ENCODE measurements at places on chromosomes 16 and 17.

DNA sequence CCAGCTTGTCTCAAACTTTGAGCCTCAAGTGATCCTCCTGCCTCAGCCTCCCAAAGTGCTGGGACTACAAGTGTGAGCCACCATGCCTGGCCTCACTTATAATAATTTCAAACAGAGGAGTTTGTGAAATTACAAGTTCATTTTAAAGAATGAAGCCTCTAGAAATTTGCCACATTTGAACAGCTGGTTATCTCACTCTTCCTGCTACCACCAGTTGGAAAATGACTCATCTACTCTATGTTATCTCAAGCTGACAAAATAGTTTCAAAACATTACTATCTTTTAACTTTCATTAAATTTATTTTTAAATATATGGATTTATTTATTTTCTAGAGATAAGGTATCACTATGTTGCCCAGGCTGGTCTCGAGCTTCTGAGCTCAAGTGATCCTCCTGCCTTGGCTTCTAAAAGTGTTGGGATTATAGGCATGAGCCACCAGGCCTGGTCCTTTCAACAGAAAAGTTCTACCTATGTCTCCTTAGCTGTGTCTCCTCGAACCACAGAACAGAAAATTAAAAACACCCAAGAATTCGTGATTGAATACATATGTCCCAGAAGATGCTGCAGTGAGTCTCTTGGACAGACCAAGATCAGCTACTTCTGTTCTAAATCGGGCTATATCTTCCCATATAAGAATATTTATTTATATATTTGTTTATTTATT lies 47.6 kb downstream of the MYH13 start:
- no peak for DNase-seq
- no peaks in the 10 kb centered on the region for H3K4me1 ChIP-seq
- H3K36me3 ChIP-seq = no peaks in the 10 kb centered on the region
- H3K4me3 ChIP-seq = no peak overlapping the region
- peaks cover 7% of the 10 kb centered on the region for H3K27me3 ChIP-seq

DNA sequence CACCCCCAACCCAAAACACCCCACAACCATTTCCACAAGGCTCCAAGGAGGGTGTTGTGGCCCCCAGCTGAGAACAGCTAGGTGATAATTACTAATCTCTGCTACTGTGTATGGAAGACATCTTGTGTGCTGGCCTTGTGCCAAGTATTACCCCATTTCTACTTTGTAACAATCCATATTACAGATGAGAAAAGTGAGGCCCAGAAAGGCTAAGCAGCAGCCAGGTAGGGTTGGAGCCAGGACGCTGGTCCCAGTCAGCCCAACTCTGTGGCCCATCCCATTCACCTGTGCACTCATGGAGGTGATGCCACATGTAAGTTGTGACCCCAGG lies 12.4 kb upstream of the PEMT start:
- DNase-seq = no peak
- no peaks in the 10 kb centered on the region for H3K36me3 ChIP-seq
- no peaks in the 10 kb centered on the region for H3K27me3 ChIP-seq
- no peaks in the 10 kb centered on the region for H3K4me1 ChIP-seq

DNA sequence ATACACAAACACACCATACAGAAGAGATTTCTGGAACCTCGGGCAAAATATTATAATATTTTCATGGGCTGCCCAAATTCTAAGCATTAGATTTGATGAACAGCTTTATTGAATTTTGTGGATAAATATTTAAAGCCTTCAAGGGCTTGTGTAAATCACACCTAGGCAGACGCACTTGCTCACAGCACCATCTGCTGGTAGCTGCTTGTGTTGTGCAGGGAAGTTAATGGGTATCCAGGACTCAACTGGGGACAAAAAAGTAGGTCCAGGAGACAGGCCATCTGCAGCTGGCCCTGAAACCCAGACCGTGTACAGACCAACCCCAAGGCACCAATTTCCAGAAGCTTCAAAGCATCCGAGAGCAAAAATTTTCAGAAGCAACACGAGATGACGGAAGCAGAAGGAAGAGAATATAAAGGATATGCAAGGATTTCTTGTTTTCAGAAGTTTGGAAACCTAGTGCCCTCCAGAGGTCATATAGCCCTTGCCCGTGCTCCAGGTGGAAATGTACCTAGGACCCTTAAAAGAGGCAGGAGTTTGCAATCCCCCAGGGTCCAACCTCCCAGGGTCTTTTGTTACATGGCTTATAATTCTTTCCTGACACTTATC lies 140.0 kb downstream of the CHD9NB start:
- no peaks in the 10 kb centered on the region for H3K4me1 ChIP-seq
- no peaks in the 10 kb centered on the region for H3K27me3 ChIP-seq
- no peak overlapping the region for H3K4me3 ChIP-seq
- DNase-seq = peak; percentile 6
- H3K27ac ChIP-seq = no peak overlapping the region
- no peaks in the 10 kb centered on the region for H3K36me3 ChIP-seq

GRCh38 chr16:5932906-5933305 lies 835.3 kb upstream of the EEF2KMT start:
- H3K27me3 ChIP-seq = no peaks in the 10 kb centered on the region
- H3K4me1 ChIP-seq = no peaks in the 10 kb centered on the region
- no peak for DNase-seq
- no peak overlapping the region for H3K27ac ChIP-seq

DNA sequence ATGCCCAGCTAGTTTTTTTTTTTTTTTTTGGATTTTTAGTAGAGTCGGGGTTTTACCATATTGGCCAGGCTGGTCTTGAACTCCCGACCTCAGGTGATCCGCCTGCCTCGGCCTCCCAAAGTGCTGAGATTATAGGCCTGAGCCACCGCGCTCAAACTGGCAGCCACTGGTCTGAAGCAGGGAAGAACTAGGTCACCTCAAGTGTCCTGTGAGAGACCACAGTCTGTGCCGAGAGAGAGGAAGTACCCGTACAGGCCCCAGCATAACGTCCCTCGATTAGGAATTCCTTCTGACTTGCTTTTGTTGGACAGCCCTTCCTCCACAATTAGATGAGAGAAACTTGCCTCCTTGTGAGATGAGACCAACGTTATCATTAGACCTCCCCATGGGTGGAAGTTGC lies 13.7 kb upstream of the CD300E start:
- H3K4me3 ChIP-seq = no peak overlapping the region
- H3K36me3 ChIP-seq = no peaks in the 10 kb centered on the region
- no peak overlapping the region for H3K27ac ChIP-seq
- peaks cover 82% of the 10 kb centered on the region for H3K4me1 ChIP-seq
- peaks cover 16% of the 10 kb centered on the region for H3K27me3 ChIP-seq
- DNase-seq = no peak

DNA sequence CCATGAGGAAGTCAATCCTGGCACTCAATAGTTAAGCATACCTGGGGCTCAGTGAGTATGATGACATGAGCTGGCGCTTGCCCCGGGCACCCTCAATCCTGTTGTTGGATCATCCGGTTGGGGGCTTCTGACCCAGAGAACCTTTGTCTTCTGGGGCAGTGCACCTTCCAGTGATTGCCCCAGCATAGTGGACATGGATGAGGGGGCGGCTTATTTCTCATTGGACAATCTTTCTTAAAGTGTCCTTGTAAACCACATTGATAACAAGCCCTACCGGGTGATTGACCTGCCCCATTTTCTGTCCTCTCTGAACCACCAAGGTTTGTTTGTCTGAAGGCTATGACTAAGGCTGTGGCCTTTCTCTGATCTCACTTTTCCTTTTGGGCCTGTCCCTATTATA lies 18.2 kb downstream of the IGSF6 start:
- peaks cover 14% of the 10 kb centered on the region for H3K36me3 ChIP-seq
- H3K4me3 ChIP-seq = no peak overlapping the region
- no peak for DNase-seq
- H3K4me1 ChIP-seq = no peaks in the 10 kb centered on the region

GRCh38 chr17:73909186-73909585 lies 264.9 kb upstream of the SDK2 start:
- no peak for DNase-seq
- H3K27me3 ChIP-seq = peaks cover 5% of the 10 kb centered on the region
- no peaks in the 10 kb centered on the region for H3K4me1 ChIP-seq

- no peaks in the 10 kb centered on the region for H3K4me1 ChIP-seq
- DNase-seq = no peak
- no peaks in the 10 kb centered on the region for H3K27me3 ChIP-seq
- no peak overlapping the region for H3K4me3 ChIP-seq
- no peak overlapping the region for H3K27ac ChIP-seq
Observed at GRCh38 chr16:51002881-51003490, 148.1 kb downstream of the SALL1 start.
